ENCODE measurements at places on chromosomes 1 and 21.

- no peak for DNase-seq
Measured at GRCh38 chr1:113243529-113243928, 146.8 kb upstream of the MAGI3 start.

- no peak for DNase-seq
Measured at GRCh38 chr1:35619237-35620121, 21.8 kb downstream of the PSMB2 start.

- peak; percentile 20 for DNase-seq
Measured at GRCh38 chr1:231699784-231700183, 73.2 kb downstream of the DISC1 start.

- peak; percentile 56 for DNase-seq
Measured at GRCh38 chr1:19384113-19384512, 72.0 kb downstream of the SLC66A1 start.

DNA sequence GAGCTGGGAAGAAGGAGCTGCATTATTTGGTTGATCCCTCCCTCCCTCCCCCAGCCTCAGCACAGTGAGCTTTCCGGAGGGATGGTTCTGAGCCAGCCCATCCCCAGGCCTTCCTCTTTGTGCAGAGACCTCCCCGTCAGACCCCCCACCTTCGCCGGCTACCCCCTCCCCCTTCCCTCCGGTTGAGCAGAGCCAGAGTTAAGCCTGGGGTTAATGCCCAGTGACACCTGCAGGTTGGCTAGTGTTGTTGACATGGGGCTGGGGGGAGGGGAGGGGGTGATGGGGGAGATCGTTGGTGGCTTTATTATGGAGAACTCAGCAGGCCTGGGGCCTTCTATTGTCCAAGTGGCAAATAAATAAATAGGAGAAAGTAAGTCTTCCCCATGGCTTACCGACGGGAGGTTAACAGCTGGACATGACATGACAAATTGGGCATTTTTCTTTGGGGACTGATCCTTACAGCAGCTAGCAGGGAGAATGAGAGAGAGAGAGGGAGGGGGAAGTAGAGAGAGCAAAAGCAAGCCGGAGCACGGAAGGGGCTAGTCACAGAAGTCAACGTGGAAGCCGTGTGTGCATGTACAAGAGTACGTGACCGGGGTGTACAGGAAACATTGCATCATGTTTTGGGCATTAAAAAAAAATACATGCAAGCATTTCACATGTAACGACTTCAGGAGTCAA is 131.1 kb downstream of the TMEM53 start:
- DNase-seq: no peak

GRCh38 chr1:241998412-241998921 is 431 bp downstream of the MAP1LC3C start:
- DNase-seq: peak; percentile 91

DNA sequence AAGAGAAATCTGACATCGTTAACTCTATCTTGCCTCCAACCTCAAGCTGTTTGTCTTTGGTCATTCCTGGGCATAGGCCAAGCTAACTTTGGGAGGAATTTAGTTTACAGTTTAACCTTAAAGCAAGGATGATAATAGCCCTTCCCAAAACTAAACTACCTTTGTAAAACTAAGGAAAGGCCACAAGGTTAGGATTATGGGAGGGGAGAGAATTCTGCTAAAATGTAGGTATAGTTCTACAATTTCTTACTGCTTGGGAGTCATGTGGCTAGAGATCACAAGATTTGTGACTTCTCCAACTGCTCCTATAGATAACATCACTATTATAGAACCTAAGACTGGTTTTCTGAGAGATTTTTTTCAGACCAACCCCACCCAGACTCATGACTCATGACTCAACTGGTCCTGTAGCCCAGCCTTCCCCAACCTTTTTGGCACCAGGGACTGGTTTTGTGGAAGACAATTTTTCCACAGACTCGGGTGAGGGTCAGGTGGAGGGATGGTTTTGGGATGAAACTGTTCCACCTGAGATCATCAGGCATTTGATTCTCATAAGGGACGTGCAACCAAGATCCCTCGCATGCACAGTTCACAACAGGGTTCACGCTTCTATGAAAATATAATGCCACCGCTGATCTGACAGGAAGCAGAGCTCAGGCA is 70.7 kb upstream of the MUTYH start:
- peak; percentile 52 for DNase-seq

- DNase-seq: no peak
Measured at GRCh38 chr1:117566556-117566955, 39.3 kb upstream of the TENT5C start.

DNA sequence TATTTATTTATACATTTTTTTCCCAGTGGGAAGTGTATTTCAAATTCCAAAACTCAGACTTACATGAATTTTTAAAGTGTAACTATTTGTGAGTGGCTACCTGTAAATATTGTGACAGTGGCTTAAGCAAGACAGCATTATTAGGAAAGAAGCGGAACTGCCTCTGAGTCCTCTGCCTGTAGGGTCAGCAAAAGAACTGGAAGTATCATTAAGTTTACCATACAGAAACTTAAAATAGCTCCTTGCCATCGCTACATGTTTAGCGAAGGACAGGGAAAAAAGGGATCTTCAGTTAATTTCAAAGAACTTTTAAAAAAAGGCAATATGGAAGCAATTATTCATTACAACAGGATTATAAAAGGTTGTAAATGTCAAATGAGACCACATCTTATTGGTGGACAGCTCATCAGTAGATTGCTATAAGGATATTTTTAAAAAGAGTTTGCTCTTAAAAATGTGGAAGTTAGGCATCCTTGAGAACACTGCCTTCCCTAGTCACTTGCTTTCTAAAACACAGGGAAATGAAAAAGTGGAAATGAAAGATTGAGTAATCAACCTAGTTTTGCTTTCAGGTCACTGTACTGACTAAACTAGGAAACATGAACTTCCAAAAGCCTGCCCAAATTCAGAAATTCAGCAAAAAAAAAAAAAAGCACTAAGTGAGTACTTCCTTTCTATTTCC is 39.2 kb downstream of the NSL1 start:
- peak; percentile 61 for DNase-seq

GRCh38 chr1:84299536-84300170 is 1.9 kb upstream of the SAMD13 start:
- peak; percentile 37 for DNase-seq

GRCh38 chr1:67599085-67599484 is 85.9 kb upstream of the GADD45A start:
- DNase-seq: peak; percentile 28

DNA sequence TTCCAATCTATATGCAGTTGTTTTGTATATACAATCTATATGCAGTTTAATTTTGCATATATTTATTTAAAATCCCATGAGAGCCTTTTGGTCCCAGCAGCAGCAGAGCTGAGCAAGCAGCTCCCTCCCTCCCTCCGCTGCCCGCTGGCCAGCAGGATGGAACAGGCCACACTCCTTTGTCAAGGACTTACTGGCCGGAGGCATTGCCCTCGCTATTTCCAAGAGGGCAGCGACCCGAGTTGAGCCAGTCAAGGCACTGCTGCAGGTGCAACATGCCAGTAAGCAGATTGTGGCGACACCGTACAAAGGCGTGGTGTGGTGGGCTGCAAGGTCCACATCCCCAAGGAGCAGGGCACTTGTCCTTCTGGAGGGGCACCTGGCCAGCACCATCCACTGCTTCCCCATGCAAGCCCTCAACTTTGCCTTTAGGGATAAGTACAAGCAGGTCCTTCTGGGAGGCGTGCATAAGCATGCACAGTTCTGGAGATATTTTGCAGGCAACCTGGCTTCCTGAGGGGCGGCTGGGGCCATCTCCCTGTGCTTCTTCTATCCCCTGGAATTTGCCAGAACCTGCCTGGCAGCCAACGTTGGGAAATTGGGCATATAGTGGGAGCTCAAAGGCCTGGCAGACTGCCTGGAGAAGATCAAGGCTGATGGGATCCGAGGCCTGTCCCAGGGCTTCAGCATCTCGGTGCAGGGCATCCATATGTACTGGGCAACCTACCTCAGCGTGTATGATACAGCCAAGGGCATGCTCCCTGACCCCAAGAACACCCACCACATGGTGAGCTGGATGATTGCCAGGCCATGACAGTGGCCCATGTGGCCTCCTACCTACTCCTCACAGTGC is 92.2 kb downstream of the OSBPL9 start:
- no peak for DNase-seq

GRCh38 chr1:6519935-6520671 is 28.6 kb upstream of the PLEKHG5 start:
- DNase-seq: peak; percentile 81

GRCh38 chr1:187634940-187635339 is 806.2 kb downstream of the PLA2G4A start:
- DNase-seq: no peak

DNA sequence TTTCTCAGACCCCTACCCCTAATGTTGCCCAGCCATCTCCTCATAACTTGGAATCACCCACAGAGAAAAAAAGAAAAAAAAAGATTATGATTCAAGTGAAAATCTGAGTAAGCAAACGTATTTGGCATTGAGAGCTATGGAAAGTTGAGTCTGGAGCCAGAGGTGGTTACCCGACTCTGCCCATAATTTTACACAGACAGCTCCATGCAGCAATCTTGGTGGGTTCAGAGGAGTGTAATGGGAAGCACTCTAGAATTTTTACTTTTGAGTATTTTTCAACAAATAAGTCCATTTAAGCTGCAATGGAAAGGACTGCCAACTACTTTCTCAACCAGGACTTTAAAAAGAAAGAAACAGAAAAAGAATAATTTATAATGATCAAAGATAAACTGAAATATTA is 62.7 kb downstream of the ZC3H11B start:
- DNase-seq: peak; percentile 77

- no peak for DNase-seq
Measured at GRCh38 chr1:246295968-246296367, 211.1 kb downstream of the SMYD3 start.

DNA sequence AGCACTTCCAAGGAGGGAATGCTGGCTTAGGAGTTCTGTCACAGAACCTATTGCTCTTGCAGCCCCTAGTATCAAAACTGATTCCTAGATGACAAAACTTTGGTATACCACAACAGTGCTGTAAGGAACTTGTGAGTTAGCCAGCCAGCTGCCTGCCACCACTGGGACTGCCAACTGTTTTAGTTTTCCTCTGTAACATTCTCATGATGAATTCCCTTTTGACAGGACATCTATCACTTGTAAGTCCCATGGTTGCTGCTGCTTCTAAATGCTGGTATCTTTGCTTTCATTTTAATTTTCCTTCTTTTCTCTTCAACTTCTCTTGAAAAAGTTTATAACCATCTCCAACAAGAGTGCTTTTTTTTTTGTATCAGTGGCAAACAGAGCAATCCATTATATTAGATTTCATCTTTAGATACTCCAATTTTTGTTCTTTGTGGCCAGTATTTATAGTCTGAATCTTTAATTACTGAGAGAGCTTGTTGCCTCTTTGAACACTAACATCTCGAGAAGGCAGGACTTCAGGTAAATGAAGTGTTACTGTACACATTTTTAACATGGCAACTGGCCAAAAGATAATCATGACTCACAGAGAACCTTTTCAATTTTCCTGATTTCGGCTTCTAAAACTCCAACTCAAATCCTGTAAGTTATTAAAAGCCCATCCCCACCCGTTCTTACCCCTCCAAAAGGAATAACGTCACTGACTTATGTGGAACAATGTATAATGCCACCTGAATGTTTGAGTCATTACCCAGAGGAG is 19.8 kb downstream of the DBT start:
- peak; percentile 2 for DNase-seq

- DNase-seq: peak; percentile 64
Measured at GRCh38 chr1:32350785-32351398, 11.4 kb downstream of the FAM229A start.

DNA sequence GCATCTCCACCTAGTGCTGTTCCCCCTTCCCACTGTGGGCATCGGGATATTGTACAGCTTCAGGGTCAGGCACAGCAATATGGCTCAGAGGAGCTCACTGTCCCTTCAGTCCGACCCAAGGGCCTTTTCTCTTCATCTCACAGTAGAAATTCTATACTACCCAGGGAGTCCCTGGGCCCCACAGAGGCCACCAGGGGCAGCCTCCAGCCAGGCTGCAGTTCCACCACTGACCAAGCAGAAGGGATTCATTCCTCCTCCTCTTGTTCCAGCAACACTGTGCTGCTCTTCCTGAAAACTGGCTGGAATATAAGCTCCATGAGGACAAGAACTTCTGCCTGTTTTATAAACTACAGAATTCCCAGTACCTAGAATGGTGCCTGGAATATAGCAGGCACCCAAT is 70.5 kb downstream of the CD34 start:
- no peak for DNase-seq

DNA sequence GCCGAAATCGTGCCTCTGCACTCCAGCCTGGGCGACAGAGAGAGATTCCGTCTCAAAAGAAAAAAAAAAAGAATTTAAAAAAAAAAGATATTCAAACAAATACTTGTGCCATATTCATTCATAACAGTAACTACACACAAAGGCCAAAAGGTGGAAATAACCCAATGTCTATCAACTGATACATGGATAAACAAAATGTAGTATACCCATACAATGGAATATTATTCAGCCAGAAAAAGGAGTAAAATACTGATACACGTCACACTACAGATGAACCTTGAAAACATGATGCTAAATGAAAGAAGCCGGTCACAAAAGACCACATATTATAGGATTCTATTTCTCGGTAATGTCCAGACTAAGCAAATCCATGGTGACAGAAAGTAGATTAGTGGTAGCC is 109.4 kb upstream of the SOD1 start:
- DNase-seq: no peak

- DNase-seq: no peak
Measured at GRCh38 chr21:36188081-36188681, 31.6 kb downstream of the DOP1B start.

GRCh38 chr1:2337501-2337900 is 53.9 kb downstream of the MORN1 start:
- DNase-seq: no peak

DNA sequence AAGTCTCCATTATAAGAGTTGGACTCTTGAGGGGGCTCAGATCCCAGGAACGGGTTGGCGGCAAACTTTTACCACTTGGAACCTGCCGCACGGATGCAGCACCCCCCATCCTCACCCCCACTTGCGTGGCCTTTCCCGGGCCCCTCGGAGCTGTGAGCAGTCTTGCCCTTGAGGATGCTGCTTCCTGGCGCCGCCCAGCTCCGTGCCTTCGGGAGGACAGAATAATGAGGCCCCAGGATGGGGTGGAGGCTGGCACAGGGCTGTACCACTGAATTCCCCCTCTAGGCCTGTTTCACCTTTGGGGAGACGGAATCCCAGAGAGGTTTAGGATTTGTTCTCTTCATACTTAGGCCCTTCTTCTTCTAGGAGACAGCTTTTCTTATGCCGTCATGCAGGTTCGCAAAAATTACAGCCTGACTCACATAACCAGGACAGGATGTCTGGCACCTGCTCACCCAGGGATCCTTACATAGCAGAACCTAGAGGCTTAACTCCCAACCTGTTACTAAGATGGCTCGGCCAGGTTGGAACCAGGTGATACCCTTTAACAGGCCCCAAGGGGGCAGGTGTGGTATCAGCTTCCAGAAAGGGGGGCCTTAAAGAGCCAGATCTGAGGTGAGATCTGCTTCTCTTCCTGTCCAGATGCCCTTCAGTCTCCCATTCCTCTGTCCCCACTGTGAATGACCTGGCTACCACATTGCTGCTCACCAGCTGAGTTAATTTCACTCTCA is 1.5 kb downstream of the TRNP1 start:
- no peak for DNase-seq
